Stimulated activated CD4-positive, alpha-beta T cell treated with anti-CD3 and anti-CD28 coated beads, Interleukin-1b, Interleukin-23, amount 100 ng/mL, for 1 hour (primary cell): ENCODE measurements at places on chromosomes 2 and 18.

DNA sequence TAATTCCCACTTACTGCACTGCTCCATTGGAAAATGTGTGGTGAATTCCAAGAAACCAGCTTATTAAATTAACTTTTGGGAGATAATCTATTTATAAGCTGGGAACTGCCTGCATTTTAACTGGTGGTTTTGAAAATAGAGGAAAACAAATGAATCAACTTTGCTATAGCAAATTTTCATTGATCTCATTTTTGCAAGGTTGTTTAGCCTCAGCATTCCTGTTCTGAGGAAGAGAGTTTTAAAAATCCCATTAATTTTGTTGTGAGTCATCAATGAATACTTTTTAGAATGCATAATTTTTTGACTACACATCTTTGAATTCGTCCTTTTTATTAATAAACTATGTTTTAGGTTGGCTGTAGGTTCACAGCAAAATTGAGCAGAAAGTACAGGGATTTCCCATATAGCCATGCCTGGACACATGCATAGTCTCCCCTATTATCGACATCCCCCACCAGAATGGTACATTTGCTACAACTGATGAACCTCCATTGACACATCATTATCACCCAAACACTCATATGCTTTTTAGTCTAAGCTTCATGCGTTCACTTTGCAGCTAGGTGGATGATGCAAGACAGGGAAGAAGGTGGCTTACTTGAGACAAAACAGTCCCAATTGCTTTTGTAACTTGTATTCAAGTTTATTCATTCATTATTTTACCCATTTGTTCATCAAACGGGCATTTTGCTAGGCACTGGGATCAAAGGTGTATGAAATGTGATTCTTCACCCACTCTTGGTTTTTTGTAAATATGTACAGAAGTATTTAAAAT, 106.9 kb downstream of the ZNF521 start:
- no peak for DNase-seq

DNA sequence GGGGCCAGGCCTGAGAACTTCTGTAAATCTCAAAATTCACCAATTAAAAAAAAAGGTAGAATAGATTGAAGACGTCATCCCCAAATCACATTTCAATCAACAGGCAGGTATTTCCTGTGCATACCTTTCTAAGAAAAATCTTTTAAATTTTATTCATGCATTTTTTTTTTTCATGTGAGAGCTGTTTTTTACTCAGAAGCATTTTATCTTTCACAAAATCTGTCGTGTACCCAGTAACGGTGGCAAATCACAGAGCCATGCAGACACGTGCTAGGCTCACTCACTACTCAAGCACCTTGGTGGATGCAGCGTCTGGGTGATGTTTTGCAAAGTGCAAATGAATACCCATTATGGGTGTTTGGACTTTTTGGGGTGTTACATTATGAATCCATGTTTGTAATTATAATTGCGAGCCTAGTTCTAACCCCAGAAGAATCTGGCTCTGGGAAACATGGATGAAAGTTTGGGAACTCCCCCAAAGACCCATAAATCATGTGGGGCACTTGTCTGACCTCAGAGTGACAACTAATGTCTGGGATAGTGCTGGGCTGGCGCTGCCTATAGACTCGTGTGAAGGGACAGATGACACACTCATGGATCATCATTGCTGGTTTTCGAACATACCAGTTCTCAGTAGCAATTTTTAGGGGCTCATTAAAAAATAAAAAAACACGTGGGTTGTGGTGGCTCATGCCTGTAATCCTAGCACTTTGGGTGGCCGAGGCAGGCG, 335.2 kb downstream of the LPIN1 start:
- no peak for DNase-seq

DNA sequence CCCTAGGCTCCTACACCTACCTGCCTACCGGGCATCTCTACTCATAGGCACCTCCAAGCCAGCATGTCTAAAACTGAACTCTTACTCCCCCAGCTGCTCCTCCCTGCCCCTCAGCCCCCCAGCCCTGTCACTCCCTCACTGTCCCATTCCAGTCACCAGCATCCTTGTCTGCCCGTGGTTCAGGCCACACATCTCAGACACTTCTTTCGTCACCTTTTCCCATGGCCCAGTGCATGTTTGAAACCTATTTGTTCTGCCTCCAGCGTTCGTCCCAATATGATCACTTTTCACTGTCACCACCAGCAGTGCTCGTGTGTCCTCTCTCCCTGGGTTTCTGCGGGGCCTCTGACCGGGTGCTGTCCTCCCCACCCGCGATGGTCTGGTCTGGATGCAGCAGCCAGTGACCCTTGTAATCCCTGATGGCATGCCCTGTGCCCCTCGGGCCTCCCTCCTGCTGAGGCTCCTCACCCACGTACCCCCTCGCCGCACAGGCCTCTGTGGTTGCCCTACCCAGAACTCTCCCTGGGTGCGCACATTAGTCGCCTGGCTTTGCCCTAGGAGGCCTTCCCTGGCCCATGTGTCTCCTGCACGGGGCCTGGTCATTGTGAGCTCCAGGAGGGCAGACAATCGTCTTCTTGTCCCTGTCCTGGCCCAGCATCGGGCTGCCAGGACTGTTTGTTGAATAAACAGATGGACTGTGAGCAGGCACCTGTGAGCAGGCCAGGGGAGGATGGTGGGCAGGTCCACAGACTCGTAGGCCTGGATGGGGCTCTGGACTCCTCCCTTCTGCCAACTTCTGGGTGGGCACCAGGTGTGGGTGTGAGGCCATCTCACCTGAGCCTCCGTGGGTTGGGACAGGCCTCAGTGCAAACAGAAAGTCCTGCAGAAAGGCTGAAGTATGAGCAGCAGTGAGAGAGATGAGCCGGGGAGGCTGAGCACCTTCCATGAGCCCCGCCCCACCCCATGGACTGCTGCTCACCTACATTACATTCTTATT, 15.5 kb downstream of the LDLRAD4 start:
- no peak for DNase-seq

- DNase-seq = no peak
Observed at GRCh38 chr2:19796035-19796695, 105.6 kb downstream of the TTC32 start.

- DNase-seq = no peak
Observed at GRCh38 chr2:131056932-131057287, 36.4 kb downstream of the FAM168B start.

GRCh38 chr2:185179743-185180142, 558.9 kb upstream of the FSIP2 start:
- no peak for DNase-seq

GRCh38 chr2:204074456-204074855, 137.9 kb downstream of the ICOS start:
- no peak for DNase-seq

DNA sequence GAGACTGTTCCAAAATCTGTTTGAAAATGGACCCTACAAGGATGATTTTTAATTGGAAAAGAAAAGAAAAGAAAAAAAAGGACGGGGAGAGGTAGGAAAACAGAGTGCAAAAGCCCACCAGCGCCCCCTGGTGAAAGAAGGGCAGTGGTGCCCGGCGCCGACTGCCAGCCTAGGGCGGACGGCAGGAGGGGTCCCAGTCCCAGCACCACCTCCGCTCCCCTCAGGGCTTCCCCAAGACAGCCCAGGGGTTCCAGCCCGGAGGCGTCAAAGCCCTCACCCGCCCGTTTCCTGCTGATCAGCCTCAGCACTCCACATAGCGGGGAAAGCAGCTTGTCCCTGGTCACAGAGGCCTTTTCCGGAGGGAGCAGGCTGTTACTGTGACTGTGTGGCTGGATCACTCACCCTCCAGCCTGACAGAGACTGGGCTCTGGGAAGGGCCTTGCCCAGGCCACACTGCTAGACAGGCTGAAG, 213.9 kb downstream of the TFCP2L1 start:
- no peak for DNase-seq

GRCh38 chr2:41854227-41854626, 193.6 kb upstream of the PKDCC start:
- no peak for DNase-seq

DNA sequence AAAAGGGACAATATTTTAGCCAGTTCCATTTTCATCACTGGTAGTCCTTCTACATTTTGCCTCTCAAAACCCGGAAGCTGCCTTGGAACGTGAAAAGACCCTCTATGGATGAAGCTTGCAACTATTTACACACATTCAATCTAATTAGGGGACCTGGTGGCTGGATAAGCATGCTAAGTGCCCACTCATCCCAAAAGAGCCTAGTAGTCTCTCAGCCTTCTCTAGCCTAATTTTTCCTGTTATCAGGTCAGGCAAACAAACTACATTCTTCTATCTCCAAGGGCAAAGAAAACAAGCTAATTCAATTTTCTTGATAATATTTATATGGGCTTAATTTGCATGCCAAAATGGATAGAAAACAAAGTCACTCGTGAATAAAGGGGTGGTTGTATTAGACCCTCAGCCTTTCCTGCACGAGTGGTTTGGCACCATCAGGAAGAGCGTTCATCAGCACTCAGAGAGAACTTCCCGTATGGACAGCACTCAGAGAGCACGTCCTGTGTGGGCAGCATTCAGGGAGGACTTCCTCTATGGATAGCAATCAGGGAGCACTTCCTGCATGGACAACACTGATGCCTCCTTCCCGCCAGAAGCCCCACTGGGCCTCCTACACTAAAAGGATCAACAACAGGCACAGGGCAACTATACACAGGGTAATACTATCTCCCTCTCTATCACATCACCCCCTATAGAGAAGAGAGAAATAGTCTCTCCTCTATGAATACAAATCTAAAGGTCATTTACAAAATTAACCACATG, 122.2 kb downstream of the RBMS1 start:
- no peak for DNase-seq

- DNase-seq = no peak
Observed at GRCh38 chr2:215638687-215639086, 202.8 kb upstream of the FN1 start.

- no peak for DNase-seq
Observed at GRCh38 chr2:231660860-231661259, 47.5 kb upstream of the PTMA start.

GRCh38 chr2:119544075-119544938, at the start of gene CFAP221:
Gene CFAP221 (plus strand): TSS chr2:119544449. CDS start chr2:119546132, 1,683 bp downstream.
- DNase-seq = peak; percentile 15

DNA sequence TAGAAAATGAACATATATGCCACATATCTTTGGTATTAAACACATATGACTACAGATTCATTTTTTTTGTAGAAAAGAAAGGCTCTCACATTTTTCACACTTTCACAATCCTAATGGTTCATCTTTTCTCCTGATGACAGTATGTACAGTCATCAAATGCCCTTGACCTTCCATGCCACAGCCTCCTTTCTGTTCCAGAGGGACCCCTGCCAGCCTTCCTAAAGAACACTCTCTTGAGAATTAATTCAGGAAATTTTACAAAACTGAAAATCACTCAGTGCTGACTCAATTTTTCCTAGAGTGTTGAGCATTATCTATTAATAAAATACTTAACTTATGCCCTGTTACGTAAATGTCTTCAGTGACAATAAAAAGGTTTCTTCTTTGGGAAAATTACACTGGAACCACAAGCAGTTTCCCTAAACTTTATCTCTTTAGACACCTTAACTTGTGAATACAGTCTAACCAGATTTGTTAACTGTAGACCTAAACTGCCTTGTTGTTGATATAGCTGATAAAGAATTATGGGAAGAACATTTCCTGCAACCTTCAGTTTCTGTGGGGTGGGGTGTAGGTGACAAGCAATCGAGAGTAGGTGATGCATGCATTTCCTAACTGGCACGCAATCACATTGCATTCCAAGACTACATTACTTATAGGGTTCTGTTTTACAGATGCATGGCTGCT, 15.3 kb upstream of the ACOXL start:
- DNase-seq = no peak

- DNase-seq = no peak
Observed at GRCh38 chr2:74578408-74578807, 23.9 kb downstream of the DOK1 start.

- DNase-seq = no peak
Observed at GRCh38 chr2:1162768-1163584, 212.3 kb downstream of the SNTG2 start.

DNA sequence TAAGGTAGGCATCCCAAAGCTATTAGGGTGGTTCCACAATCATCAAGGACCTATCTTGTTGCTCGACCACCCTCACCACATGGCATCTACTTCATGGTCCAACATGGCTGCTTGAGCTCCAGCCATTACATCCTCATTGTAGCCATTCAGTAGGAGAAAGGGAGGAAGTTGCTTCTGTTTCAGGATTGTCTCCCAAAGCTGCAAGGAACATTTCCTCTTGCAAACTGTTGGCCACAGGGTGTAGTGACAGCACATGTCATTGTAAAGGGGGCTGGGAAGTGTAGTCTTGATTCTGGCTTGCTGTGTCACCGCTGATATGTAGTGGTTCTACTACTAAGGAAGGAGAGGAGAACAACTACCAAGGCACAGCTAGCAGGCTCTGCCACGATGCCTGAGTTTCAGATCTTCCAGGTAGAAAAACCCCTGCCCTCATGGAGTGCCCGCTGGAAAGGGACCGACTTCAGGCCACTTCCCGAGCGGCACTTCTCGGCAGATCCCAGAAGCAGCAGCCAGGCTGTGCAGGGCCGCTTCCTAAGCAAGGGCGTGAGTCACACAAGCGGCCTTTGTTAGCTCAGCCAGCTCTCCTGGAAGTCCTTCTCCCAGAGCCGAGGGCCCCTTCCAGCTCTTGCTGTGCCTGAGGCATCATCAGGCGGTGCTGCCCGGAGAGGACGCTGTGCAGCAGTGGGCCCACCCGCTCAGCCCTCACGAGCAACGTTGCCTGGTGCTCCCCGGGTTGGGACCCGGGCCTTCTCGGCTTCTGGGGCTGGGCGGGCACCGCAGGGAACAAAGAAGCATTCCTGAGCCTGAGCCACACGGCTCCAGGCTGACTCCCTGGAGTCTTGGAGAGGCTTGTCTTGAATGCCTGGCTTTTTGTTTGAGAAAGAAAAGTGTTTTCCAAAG, 58.2 kb downstream of the HS6ST1 start:
- no peak for DNase-seq

- DNase-seq = no peak
Observed at GRCh38 chr18:28714498-28714897, 537.6 kb upstream of the CDH2 start.

- DNase-seq = no peak
Observed at GRCh38 chr2:108320326-108320922, 31.7 kb downstream of the SULT1C2 start.

- DNase-seq = no peak
Observed at GRCh38 chr2:235514627-235515363, 21.0 kb downstream of the AGAP1 start.

- DNase-seq = no peak
Observed at GRCh38 chr18:56575819-56576663, 62.4 kb downstream of the TXNL1 start.

DNA sequence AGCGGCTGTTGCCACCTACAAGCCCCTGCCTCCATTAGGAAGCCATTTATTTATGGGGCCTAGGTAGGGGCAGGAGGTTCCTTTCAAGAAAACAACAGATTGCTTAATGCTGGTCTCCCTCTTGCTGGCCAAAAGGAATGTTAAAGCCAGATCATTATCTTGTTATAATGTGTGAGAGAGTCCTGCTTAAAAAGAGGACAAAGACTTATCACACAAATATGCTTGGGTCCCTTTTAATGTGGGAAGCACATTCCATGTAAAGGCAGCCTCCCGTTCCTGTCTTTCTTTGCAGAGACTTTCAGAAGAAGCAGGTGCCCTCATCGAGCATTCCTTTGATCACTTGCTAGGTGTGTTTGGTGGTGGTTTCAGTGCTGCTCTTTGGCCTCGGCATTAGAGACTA, 76.4 kb downstream of the AGAP1 start:
- no peak for DNase-seq
